ENCODE measurements at places on chromosomes 16 and 17. TPM values are rescaled to one million over a fixed set of nuclear protein-coding genes. Genes with fewer than 3 reads are reported as not detected.

Gene TOX3
- not detected for total RNA-seq

- DNase-seq, result no peak
Measured at GRCh38 chr16:74954763-74955162, 30.2 kb downstream of the WDR59 start.

- DNase-seq, result peak; percentile 86
Measured at GRCh38 chr17:50139950-50140885, 10.3 kb upstream of the SAMD14 start.

DNA sequence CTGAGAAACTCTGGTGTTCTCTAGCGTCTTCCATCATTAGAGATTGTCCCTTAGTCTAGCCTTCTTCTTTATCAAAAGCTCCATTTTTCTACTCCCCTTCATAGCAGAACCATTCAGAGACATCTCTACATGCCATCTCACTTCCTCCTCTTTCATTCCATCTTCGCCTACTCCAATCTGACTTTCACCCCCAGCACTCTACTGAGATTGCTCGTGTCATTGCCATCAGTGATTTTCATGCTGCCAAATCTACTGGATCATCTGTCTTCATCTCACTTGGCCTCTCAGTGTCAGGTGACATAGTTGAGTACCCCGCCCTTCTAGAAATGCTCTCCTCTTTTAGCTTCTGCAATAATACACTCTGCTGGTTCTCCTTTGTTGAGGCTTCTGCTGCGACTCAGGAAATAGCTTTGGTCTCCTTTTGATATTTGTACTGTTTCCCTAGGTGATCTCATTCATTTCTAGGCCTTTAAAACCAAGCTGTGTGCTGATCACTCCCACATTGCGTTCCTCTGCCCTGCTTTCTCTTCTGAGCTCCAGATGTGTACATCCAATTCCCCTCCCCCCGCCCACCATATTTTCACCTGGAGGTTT is 119.1 kb downstream of the FTO start:
- peak; percentile 63 for DNase-seq

DNA sequence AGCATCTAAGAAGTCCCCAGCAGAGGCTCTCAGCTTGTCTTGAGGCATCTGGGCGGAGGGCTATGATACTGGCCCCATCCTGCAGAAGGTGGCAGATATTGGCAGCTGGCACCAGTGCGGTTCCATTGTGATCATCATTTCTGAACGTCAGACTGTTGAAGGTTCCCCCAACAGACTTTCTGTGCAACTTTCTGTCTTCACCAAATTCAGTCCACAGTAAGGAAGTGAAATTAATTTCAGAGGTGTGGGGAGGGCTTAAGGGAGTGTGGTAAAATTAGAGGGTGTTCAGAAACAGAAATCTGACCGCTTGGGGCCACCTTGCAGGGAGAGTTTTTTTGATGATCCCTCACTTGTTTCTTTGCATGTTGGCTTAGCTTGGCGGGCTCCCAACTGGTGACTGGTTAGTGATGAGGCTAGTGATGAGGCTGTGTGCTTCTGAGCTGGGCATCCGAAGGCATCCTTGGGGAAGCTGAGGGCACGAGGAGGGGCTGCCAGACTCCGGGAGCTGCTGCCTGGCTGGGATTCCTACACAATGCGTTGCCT is at the start of gene CIITA:
Gene CIITA, plus strand, starts transcription at position 404 of the 543 bp plus-strand sequence. Its CDS starts 129 bp downstream, at position 533.
- DNase-seq, result peak; percentile 51

DNA sequence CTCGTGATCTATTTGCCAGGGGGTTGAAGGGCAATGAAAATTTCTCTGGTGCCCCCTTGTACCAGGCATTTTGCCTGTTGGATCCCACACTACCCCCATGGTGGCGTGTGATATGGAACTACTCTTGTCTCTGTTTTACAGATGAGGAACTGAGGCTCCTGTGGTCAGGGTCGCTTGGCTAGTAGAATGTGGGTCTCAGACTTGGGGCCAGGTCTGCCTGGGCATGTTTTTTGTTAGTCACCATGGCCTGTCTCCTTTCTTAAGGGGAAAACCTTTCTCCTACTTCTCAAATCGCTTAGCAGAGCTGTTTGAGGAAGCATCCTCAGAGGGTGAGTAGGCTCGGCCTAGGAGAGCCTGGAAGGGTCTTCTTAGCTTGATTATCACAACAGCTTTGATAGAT is 51.2 kb downstream of the CLEC16A start:
- no peak for DNase-seq

DNA sequence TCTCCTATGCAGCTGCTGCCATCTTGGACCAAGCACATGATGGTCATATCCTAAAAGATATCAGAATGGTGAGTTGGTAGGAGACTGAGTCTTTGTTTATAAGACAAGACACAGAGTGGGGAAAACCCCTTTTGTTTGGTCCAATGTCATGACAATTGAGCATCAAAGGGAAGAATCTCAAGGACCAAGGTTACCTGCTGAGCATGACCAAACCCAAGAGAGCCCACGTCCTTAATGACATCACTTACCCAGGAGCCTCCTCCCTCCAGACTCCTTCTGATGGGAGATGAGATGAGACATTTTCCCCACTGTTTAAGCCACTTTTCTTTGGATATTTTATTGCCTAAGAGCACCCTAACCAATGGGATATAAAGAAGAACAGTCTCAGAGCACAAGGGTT is 478.1 kb downstream of the NPIPA7 start:
- DNase-seq, result no peak

Gene ZNF768
- 15.1 TPM for total RNA-seq

Gene OR3A2
- total RNA-seq, result 6.7 TPM

DNA sequence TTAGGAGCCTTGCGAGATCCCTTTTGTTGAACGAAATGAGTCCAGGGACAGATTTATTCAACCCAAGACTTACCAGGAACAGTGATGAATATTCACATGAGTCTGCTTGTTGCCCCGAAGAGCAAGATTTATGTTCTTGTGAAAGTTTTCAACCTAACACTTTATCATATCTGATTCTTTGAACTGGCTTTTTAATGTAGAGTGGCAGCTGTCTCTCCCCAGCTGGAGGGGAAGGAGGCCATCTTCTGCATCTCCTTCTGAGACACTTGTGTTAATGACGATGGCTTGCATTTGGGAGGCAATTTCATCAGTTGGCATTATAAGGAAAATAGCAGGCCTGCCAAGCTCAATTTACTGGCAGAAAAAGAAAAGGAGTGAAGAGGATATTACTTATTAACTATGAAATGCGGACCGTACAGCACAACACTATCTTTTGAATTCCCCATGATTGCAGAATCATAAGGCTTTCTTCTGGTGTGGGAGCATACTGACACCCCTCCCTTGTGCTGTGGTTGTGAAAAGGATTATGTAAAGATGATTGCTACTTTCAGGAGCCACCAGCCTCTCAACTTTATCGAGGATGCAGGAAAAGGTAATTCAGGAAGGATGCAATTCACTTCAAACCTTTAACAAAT is 35.7 kb downstream of the SMARCE1 start:
- peak; percentile 57 for DNase-seq

Gene CALB2
- not detected for total RNA-seq

Gene SPATA22
- total RNA-seq, result not detected

Gene NAA60
- total RNA-seq, result 33.1 TPM

Gene NAT9
- 44.5 TPM for total RNA-seq

Data from CD8-positive, alpha-beta memory T cell (primary cell).